ENCODE measurements at places on chromosomes 16 and 17.
A peak's percentile ranks its signal among the peaks of the same experiment; 100 is the strongest.

DNA sequence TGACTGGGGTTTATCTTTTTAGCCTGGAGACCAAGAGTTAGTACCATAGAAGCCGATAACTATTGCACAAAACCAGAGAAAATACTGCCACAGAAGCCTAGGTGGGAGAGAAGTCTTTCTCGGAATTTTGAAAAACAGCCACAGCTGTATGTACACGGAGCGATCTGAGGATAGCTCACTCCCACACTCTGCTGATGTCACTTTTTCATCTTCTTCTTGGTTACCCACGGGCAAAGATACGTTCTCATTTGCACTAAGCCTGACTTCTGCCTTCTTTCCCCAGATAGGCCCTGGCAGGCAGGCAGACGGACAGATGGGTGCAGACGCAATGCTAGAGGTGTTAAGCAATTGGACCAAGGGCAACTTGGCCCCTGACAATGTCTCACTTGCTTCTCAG lies 9.1 kb upstream of the CBX4 start:
- DNase-seq, result no peak

DNA sequence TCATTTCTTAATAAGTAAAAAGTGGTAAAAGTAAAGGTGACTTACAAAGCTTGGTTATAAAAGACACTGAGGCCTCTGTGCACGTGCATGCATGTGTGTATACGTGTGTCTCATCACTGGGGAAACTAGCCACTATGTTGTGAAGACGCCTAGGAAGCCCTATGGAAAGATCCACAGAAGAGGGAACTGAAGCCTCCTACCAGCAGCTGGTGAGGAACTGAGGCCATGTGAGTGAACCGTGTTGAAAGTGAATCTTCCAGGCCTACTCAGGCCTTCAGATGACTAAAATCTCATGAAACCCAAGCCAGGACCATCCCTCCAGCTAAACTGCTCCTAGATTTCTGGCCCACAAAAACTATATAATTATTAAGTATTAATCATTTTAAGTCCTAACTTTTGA lies 23.7 kb downstream of the PHLPP2 start:
- DNase-seq, result no peak

DNA sequence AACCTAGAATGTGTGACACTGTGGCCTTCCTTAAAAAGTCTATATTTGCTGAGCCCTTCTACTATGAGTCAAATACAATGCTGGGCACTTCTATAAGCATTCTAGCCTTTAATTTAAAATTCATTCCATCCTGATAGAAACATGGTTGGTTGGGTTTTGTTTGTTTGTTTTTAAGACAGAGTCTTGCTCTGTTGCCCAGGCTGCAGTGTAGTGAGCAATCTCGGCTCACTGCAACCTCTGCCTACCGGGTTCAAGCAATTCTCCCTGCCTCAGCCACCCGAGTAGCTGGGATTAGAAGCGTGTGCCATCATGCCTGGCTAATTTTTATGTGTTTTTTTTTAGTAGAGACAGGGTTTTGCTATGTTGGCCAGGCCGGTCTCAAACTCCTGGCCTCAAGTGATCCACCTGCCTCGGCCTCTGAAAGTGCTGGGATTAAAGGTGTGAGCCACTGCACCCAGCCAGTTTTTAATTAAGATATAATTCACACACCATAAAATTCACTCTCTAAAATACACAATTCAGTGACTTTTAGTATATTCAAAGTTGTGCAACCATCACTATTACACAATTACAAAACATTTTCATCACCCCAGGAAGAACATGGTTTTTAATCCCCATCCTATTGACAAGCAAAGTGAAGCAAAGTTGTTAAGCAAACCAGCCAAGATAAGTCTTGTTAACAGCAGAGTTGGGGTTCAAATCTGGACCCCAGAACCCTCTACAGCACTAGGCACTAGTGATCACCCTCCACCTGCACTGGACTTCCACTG lies 42.8 kb downstream of the CMTM4 start:
- DNase-seq, result no peak

GRCh38 chr17:78822552-78822951 lies 18.1 kb downstream of the USP36 start:
- DNase-seq, result no peak

- DNase-seq, result no peak
Observed at GRCh38 chr16:57539072-57539796, 2.9 kb upstream of the CCDC102A start.

DNA sequence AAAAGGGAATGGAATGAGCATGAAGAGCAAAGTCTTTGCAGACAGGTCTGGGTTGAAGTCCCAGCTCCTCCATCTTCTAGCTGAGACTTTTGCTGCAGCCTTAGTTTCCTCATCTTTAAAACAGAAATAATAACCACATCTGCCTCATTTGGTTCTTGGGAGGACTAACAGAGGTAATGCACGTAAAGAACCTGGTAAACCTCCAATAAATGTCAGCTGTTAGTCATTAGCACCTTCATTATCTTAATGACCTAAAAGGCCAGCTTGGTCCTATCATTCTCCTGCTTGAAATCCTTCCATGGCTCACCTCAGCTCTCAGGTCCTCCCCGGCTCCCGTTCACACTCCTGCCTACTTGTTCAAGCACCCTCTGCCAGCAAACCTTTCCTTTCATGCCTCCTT lies 51.8 kb downstream of the SKAP1 start:
- no peak for DNase-seq

- DNase-seq, result no peak
Observed at GRCh38 chr16:31513884-31514283, 5.7 kb upstream of the RUSF1 start.

GRCh38 chr17:51610155-51610554 lies 349.8 kb downstream of the UTP18 start:
- no peak for DNase-seq

GRCh38 chr16:69367980-69368379 lies 16.4 kb upstream of the TMED6 start:
- DNase-seq, result no peak

- DNase-seq, result no peak
Observed at GRCh38 chr16:23833960-23834685, 1.7 kb upstream of the PRKCB start.

- DNase-seq, result no peak
Observed at GRCh38 chr17:44933824-44934744, 13.5 kb downstream of the KIF18B start.

DNA sequence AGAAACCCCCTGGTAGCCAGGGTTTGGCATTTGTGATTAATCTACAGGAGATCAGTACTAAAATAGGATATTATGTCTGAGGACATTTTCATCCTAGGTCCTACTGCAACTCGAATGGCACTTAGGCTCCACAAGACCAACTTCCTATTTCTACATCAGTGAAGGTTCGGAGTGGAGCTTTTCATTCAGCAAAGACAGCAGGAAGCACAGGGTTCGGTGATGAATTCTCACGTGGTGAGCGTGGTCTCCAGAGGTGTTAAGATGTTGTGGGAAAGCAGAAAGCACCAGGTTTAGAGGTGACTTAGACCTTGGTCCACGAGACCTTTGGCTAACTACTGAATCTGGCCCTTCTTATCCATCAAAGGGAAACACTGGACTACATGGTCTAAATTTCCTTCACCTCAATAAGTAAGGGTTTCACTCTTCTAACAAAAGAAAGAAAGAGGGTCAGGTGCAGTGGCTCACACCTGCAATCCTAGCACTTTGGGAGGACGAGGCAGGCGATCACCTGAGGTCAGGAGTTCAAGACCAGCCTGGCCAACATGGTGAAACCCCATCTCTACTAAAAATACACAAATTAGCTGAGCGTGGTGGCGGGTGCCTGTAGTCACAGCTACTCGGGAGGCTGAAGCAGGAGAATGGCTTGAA lies 13.9 kb upstream of the HELZ start:
- no peak for DNase-seq

GRCh38 chr17:11081342-11081741 lies 159.7 kb upstream of the SHISA6 start:
- DNase-seq, result no peak

- DNase-seq, result no peak
Observed at GRCh38 chr16:71515026-71515425, 11.2 kb upstream of the CHST4 start.

DNA sequence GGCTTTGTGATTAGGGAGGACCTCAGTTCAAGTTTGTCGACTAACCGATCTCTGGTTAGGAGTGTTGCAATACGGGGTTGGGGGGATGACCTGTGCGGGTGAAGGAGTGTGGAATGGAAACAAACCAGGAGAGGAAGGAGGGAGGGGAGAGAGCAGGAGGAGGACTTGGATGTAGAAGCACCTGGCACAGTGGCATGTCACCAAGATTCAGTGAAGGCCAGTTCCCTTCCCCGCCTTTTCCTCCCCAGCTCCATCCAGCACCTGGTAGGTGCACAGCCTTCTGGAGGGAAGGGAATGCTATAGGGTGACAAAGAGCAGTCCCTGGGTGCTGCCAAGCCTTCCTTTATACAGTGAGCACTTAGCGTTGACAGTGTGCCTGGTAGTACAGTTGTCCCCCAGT lies 107.4 kb upstream of the CRHR1 start:
- DNase-seq, result no peak

GRCh38 chr17:47687748-47688147 lies 6.2 kb upstream of the TBKBP1 start:
- no peak for DNase-seq

DNA sequence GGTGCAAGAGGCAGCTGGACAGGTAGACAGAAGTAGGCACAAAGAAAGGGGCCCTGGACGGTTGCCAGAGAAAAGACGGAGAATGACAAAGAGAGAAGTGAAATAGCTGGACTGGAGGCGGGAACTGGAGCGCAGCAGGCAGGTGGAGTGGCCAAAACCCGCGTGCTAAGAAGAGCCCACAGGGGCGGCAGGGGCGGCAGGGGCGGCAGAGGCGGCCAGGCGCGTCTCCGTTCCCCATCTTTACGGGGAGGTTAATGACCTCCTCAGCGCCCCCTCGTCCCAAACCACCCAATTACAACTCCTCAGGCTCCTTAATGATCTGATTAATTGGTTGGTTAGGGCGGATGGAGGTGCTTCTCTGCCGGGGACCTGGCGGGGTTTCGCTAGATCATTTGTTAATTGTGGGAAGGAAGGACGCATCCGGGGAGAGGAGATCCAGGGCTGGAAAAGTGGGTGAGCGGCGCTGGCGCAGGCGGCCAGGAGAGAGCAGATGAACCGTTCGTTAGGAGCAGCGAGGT lies 15.4 kb upstream of the HOXB9 start:
- no peak for DNase-seq

GRCh38 chr17:2049333-2050299 lies 5.3 kb upstream of the HIC1 start:
- peak; percentile 70 for DNase-seq

DNA sequence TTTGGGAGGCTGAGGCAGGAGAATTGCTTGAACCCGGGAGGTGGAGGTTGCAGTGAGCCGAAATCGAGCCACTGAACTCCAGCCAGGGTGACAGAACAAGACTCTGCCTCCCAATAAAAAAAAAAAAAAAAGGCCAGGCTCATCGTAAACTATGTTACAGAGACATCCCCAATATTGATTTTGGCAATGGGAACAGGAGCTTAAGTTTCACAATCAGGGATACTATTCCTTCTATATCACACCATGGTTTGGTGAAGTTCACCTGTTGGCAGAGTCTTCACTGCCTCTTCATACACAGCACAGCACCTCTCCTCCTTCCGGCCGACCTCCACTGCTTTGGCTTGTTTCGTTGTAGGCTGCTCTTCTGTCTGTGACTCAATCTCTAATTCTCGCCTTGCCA lies 21.2 kb downstream of the UTP6 start:
- DNase-seq, result no peak

DNA sequence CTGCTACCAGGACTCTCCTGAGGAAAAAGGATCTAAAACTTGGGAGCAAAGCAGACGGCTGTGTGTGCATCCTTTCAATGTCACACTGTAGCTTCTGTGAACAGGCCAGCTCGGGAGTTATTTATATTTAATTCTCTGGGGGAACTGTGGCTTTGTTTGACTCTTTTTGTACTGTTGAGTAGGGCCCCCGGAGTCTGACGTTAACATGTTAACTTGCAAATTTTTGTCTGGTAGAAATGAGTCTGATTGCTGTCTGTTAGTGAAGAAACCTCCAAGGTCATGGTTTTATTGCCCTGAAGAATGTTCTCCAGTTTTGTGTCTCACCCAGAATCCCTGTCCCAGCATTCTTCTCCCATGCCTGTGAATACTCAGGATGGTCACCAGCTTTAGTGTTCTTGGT lies 14.2 kb upstream of the KCNG4 start:
- no peak for DNase-seq

- DNase-seq, result no peak
Observed at GRCh38 chr17:3803308-3803640, 2.3 kb upstream of the ITGAE start.

DNA sequence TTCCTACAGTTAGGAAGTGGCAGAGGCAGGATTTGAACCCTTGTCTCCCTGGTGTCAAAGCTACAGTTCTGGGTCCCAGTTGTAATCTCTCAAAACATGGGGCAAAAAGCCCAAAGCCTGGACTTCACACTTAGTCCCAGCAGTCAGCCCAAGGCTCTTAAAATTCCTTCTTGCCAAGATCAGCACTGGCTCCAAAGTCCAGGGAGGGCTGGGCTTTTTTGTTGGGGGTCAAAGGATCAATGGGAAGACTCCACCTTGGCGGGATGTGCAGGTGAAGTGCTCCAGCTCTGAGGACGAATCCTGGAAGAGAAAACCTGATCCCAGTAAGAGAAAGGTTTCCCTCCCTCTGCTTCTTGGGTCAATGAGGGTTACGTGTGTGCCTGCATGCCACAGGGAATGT lies 195.5 kb downstream of the HAPSTR1 start:
- DNase-seq, result no peak

GRCh38 chr17:9529033-9529700 lies 46.5 kb downstream of the STX8 start:
- DNase-seq, result peak; percentile 22

GRCh38 chr16:88527186-88527936 lies 42.8 kb upstream of the ZC3H18 start:
- peak; percentile 22 for DNase-seq

GRCh38 chr17:8162233-8162996 lies at the start of gene VAMP2:
TSS of gene VAMP2 (minus strand) at chr17:8162948. CDS start at chr17:8162879, 69 bp downstream.
- peak; percentile 48 for DNase-seq

DNA sequence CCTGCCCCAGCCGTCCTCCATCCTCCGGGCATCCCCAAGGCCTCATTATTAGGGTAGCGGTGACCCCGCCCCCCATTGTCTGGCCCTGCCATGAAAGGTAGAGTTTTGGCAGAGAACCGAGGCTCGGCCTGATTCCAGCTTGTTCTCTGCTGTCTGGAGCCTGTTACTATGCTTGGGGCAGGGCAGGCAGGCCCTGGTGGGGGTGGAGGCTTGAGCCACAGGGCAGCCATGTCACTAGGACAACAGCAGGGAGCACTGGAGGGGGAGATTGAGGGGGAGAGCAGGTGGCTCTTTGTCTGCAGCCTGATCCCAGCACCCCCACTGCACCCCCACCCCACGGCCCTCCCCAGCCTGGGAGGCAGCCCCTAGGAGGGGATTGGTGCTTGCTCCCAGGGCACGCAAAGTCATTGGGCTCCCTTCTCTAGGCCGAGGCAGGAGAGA lies 15.4 kb downstream of the RHBDL3 start:
- no peak for DNase-seq

- no peak for DNase-seq
Observed at GRCh38 chr17:32117399-32117798, 24.9 kb upstream of the RHOT1 start.

DNA sequence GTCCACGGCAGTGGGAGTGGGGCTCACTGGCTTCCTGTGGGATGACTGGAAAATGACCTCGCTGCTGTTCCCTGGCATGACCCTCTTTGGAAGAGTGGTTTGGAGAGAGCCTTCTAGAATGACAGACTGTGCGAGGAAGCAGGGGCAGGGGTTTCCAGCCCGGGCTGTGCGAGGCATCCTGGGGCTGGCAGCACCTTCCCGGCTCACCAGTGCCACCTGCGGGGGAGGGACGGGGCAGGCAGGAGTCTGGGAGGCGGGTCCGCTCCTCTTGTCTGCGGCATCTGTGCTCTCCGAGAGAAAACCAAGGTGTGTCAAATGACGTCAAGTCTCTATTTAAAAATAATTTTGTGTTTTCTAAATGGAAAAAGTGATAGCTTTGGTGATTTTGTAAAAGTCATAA lies 7.8 kb upstream of the RNF213 start:
- no peak for DNase-seq

- no peak for DNase-seq
Observed at GRCh38 chr16:78220571-78220970, 121.1 kb downstream of the WWOX start.
